Stimulated activated CD4-positive, alpha-beta T cell treated with anti-CD3 and anti-CD28 coated beads, Interleukin-1b, Interleukin-23, amount 100 ng/mL, for 48 hours (primary cell): ENCODE measurements at places on chromosomes 11 and 22.

GRCh38 chr22:20215742-20216141 is 52.4 kb downstream of the RTN4R start:
- DNase-seq: no peak

- no peak for DNase-seq
These were observed 27.1 kb upstream of the APOA1 start for GRCh38 chr11:116864531-116864930.

GRCh38 chr11:78179459-78180071 is 8.9 kb downstream of the KCTD21 start:
- no peak for DNase-seq

DNA sequence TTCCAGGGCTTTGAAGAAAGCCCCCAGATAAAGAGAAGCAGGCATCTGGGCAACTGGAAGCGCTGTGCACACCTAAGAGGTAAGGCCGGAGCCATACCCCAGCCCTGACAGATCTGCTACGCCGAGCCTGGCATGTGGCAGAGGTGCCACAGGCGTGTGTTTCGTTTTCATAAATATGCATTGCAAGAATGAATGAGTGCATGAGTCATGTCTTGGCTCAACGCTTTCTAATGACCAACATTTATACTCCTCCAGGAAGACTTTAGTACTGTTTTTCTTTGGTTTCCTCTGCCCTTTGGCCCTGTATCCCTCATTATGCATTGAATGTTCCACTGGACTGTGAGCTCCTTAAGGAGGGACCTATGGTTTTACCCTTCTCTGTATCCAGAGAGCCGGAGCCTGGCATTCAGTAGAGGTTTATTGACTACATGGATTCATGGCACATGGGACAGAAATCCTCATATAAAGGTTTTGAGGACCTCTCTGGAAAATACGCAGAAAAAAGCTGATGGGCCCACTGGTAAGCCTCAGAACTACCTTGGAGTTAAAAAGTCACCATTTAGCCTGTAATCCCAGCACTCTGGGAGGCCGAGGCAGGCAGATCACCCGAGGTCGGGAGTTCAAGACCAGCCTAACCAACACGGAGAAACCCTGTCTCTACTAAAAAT is 38.9 kb upstream of the CSNK2A3 start:
- DNase-seq: no peak

- no peak for DNase-seq
These were observed 9.0 kb downstream of the OR6M1 start for GRCh38 chr11:123797114-123797513.

- DNase-seq: no peak
These were observed 11.1 kb downstream of the IGHMBP2 start for GRCh38 chr11:68914761-68915160.
